ENCODE measurements at places on chromosomes 4 and X. TPM values are rescaled to one million over a fixed set of nuclear protein-coding genes. Genes with fewer than 3 reads are reported as not detected.

Gene EIF4E
- 57.5 TPM for total RNA-seq

Gene BTK
- total RNA-seq, result 1.3 TPM

Gene AR
- total RNA-seq, result 12.7 TPM

Gene ZNF630
- 2.9 TPM for total RNA-seq

Gene PRRG1
- total RNA-seq, result 9.8 TPM

Gene CXCL6
- total RNA-seq, result 0.22 TPM

Gene SSX4
- not detected for total RNA-seq

Gene LRP2BP
- 1.5 TPM for total RNA-seq

Gene TRAM1L1
- 0.78 TPM for total RNA-seq

Gene WDR17
- 0.83 TPM for total RNA-seq

Gene NOX1
- total RNA-seq, result not detected

Gene TMPRSS11B
- total RNA-seq, result not detected

Gene SYTL4
- total RNA-seq, result 3.5 TPM

Gene UCHL1
- 76.8 TPM for total RNA-seq

Gene TLR1
- total RNA-seq, result 4.9 TPM

All from cardiac septum (tissue), 1 donor.